ENCODE measurements at places on chromosomes 2 and 18.

GRCh38 chr2:211875488-211875887, 663.1 kb downstream of the ERBB4 start:
- no peak for DNase-seq

- no peak for DNase-seq
Measured at GRCh38 chr2:239407112-239407511, 6.3 kb upstream of the HDAC4 start.

- no peak for DNase-seq
Measured at GRCh38 chr2:228417956-228418355, 236.5 kb upstream of the SPHKAP start.

DNA sequence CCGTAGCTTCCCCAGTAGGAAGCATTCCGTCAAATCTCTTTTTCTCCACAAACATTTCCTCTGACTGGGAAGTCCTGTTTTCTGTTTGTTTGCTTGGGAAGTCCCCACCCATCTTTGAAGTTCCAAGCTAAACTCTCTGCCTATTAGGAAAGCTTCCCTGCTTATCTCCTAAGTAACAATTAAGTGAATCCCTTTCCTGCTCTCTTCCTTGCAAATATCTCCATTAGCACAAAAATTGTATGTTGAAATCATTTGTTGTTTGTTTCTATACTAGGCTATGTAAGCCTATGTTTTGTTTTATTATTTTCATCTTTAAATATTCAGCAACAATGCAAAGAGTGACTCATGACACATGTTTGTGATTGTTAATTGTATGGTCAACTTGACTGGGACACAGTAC, 812.6 kb upstream of the LRATD1 start:
- no peak for DNase-seq

GRCh38 chr2:161117506-161117905, 42.7 kb upstream of the TANK start:
- no peak for DNase-seq

DNA sequence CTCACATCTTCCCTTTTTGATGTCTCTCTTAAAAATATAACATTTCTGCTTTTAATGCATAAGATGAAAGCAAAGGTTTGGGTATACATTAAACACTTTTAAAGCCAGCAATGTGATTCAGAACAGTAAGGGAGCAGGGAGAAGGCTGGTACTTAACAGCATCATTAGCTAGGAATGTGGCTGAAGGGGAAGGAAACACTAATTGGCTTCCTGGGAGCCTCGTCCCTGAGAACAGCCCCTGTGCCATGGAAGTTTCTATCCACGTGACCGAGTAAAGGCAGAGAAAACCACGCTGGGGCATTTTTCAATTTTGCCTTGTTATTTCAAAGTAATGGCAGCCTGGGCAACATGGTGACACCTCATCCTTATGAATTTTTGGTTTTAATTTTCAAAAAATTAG, 109.2 kb upstream of the GPC1 start:
- no peak for DNase-seq

GRCh38 chr2:166180951-166181812, 53.4 kb upstream of the SCN1A start:
- DNase-seq, result peak; percentile 73

GRCh38 chr18:13427354-13427753, 208.8 kb downstream of the LDLRAD4 start:
- no peak for DNase-seq

DNA sequence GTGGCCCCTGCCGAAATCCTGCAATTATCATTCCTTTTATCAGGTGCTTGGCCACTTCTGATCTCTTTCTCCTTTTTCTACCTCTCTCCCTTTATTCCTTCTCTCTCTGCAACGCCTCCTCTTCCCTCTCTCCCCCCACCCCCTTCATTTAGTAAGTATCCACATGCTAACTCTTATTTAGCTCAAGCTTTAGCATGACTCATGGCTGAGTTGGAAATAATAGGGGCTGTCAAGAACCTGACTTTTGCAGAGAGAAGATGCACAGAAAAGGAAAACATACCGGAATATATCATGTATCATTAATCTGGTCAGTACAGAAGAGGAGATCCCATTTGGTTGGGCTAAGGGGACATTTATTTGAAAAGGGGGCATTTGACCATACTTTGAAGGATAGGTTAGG, 33.1 kb downstream of the FAM171B start:
- DNase-seq, result no peak

DNA sequence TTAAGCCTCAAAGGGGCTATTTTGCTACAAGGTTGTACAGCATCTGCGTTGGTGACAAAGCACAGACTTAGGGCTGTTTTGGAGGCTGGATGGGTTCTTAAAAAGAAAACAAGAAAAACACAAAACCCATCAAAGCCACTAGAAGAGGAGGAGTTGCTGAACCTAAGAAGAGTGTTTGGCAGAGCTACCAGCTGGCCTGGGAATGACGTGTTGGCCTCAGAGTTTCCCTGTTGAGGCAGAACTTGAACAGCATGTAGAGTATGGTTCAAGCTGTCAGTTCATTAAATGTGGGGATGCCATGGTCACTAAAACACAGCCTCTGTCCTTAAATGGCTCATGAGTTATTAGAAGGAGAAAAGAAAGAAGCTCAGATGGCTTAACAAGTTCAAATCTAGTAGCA, 162.5 kb downstream of the TTC32 start:
- DNase-seq, result no peak

- DNase-seq, result no peak
Measured at GRCh38 chr2:71671203-71671854, 218.0 kb downstream of the DYSF start.

GRCh38 chr2:38146907-38147307, 71.0 kb upstream of the CYP1B1 start:
- DNase-seq, result no peak

DNA sequence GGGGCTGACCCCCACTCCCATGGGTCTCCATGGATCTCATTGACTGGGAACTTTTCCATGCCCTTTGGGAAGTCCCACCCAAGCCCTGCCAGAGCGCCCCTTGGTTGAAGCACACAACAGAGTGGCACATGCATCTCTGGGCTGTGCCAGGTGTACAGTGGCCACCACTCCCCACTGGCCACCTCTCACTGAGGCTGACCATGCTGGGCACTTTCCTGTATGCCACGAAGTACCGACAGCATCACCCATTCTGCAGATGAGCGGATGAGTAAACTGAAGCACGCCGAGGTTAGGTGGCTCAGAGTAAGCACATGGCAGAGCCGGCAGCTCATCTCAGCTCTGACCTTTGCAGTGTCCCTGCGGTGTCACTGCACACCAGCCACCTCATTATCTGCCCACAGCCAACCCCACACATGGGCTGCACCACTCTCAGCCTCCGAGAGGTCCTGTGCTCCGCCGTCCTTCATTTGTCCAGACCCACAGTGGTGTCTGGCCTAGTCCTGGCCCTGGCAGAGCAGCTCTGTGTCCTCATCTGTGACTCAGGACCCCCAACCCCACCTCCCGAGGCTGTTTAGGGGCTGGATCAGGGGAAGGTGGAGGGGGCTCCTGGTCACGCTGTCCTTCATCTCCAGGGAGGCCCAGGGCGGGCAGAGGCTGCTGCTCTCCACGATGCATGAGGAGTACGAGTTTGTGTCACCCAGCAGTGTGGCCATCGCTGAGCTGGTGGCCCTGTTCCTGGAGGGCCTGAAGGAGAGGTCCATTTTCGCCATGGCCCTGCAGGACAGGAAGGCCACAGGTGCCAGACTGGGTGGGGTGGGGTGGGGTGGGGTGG, 18.0 kb upstream of the GPR17 start:
- DNase-seq, result no peak

DNA sequence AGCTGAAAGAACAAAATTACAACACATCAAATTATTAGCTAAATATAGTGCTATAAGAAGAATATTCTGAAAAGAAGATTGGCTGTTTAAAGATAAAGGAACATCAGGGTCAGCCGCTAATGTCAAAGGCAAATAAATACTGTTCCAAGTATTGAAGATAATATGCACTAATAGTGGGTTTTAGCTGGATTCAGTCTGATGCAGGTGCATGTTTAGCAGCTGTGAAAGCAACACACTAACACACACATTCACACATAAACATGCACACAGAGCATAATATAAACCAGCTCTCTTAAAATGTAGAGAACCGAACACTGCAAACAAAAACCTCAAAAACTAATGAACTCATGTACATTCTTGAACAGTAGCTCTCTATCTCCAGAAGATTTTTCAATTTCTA, 634.6 kb downstream of the ERBB4 start:
- no peak for DNase-seq

GRCh38 chr2:236579746-236580315, 10.2 kb downstream of the ACKR3 start:
- no peak for DNase-seq

DNA sequence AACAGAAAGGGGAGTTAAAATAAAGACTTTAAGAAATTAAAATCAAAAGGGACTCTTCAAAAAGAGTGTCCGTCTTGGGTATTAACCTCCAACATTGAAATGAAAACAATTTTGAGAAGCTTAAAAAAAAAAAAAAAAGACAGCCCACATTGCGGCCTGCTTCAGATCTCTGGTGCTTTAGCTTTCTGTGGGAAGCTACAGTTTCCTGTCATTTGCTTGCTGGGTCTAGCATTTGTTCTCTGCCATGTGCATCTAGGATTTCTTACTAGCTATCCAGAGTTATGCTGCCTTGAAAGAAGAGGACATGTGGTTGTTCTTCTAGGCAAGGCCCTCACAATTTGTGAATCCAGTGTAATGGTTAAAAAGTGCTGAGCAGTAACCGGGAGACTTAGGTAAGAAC, 375.3 kb downstream of the SLC4A3 start:
- no peak for DNase-seq

GRCh38 chr2:38948995-38949394, 59.3 kb downstream of the ARHGEF33 start:
- DNase-seq, result no peak

DNA sequence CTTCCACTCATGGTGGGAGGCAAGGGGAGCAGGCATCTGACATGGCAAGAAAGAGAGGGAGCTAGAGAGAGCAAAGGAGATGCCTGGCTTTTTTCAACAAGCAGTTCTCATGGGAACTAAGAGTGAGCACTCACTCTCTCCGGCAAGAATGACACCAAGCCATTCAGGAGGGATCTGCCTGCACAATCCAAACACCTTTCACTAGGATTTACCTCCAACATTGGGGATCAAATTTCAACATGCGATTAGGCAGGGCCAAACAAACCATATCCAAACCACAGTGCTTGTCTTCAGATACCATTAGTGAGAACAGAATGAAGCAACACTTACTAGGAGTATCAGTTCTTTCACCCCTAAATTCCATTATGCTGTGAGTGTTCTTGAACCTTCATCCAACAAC, 77.3 kb downstream of the FIGN start:
- DNase-seq, result no peak

- no peak for DNase-seq
Measured at GRCh38 chr2:61949458-61949713, 43.9 kb downstream of the COMMD1 start.

DNA sequence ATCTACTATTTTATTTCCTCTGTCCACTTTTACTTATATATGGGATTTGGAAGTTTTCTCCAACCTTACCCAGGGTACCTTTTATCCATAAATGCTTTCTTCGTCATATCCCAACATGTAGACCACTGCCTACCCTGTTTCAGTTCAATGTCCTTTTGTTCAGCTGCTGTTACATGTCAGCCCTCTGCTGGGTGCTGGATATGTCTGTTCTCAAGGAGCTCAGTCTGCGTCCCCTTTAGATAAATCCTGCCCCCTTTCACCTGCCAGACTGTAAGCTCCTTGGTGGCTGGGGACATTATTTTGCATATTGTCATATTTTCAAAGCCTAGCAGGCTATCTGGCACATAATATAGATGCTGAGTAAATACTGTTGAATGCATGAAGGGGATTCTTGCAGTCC, 53.2 kb downstream of the NEMP2 start:
- DNase-seq, result no peak

- peak; percentile 87 for DNase-seq
Measured at GRCh38 chr2:112794131-112794733, 9.9 kb upstream of the IL1A start.

DNA sequence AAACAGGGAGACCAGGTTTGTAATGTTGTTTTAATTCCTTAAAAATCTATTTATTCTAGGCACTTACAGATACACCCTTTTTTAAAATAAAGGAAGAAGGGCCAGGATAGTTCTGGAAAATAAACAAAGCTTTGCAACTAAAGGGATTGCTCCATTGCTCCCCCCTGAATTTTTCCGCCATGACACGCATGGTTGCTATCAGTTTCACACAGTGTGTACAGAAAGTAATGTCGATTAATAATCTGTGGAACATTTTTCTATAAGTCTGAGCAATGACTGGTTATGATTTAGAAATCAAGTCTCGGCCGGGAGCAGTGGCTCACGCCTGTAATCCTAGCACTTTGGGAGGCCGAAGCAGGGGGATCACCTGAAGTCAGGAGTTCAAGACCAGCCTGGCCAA, 90.8 kb downstream of the GAREM1 start:
- no peak for DNase-seq

DNA sequence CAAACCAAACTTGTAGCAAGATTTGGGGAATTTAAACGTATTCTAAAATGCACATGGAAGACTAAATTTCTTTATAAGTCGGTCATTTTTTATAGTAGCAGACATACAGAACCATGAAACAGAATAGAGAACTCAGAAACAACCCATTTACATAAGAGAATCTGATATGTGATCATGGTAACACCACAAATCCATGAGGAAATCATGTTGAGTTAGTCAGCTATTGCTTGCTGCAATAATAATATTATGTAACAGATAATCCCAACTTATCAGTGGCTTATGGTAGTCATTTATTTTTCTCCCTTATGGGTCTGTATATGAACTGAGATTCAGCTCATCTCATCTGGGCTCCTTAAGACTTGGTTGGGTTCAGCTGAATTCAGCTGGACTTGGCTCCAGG, 103.4 kb upstream of the SERTAD2 start:
- no peak for DNase-seq

DNA sequence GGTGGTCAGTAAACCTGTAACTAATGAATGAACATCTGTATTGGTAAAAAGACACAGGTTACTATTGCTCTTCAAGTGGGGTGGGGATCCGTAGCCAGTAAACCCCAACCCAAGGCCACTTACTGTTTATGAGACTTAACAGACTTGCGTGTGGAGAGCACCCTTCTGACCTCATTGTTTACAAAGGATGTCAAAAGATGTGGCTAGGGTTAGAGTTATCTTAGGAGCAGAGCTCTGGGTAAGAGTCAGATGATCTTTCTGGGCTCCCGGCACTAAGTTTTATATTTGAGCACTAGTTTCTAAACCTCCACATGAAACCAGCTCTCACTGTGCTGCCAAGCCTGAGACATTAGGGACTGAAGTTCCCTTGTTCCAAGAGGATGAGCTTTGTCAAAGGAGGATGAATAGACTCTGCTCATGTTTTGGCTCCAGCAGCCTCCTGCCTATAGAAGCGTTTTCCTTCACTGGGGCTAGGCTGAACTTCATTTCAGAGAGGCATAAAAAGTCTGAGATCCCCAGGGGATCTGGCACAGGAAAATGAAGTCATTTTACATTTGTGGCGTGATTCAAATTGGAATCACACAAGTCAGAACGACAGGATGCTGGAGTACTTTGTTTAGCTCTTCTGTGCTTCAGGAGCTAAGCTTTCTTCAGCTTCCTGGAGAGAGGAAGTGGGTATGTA, 403.1 kb upstream of the TRIB2 start:
- DNase-seq, result no peak

- no peak for DNase-seq
Measured at GRCh38 chr18:49762191-49763077, 50.9 kb downstream of the ACAA2 start.

All from hematopoietic multipotent progenitor cell treated with erythropoietin and hydrocortisone succinate and interleukin-3 and kit ligand, for 6 days (in vitro differentiated cells).